ENCODE measurements at places on chromosomes 4 and X.

GRCh38 chrX:617891-618290 lies 12.7 kb upstream of the SHOX start:
- DNase-seq: no peak

GRCh38 chrX:95996294-95996693 lies 688.3 kb upstream of the DIAPH2 start:
- DNase-seq: no peak

DNA sequence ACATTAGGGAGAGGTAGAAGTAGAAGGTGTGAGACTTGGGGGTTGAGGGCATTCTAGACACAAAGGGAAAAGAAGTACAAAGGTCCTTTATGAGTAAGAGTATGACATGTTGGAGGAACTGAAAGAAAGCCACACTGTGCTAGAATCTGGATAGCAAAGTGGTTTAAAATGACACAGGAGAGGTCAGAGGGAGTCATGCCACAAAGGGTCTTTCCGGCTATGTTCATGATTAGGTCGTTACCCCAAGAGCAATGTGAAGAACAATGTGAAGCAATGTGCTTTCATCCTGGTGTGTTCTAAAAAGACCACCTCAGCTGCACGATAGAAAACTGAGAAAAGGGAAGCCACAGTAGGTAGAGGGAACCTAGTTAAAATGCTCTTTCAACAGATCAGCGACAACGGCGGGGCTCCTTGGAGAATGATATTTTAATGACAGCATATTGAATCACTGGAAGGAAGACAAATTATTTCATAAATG lies 29.2 kb downstream of the SMIM14 start:
- DNase-seq: no peak

- DNase-seq: no peak
These were observed 117.6 kb upstream of the RASGEF1B start for GRCh38 chr4:81589262-81589661.

GRCh38 chrX:8139716-8140115 lies 31.4 kb downstream of the VCX2 start:
- no peak for DNase-seq

GRCh38 chr4:61473306-61473705 lies 273.2 kb downstream of the ADGRL3 start:
- DNase-seq: no peak

- DNase-seq: no peak
These were observed 39.7 kb downstream of the ITIH6 start for GRCh38 chrX:54758114-54759055.

- no peak for DNase-seq
These were observed 32.2 kb downstream of the ATG4A start for GRCh38 chrX:108123591-108124366.

DNA sequence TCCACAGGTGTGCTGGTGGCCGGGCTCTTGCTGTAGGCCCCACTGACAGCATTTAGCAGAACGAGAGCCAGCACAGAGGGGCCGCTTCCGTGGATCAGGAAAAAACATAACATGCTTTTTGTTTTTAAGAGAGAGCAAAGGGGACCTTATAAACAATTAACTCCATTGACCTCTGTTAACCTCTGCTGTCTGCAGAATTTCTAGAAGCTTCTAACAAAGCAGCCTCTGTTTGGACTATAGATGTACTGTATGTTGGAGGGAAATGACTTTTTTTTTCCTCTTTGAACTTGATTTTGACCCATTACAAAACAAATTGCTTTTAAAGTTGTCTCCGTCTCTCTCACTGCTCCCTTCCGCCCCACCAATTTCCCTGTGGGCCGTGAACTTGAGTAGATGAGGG lies 210.7 kb downstream of the FRAS1 start:
- no peak for DNase-seq

- no peak for DNase-seq
These were observed 26.0 kb downstream of the AMTN start for GRCh38 chr4:70544279-70544868.

GRCh38 chrX:78333521-78333920 lies 6.1 kb upstream of the CYSLTR1 start:
- no peak for DNase-seq

Data from mesothelial cell of epicardium (in vitro differentiated cells).